ENCODE measurements at places on chromosomes 7 and 10.

DNA sequence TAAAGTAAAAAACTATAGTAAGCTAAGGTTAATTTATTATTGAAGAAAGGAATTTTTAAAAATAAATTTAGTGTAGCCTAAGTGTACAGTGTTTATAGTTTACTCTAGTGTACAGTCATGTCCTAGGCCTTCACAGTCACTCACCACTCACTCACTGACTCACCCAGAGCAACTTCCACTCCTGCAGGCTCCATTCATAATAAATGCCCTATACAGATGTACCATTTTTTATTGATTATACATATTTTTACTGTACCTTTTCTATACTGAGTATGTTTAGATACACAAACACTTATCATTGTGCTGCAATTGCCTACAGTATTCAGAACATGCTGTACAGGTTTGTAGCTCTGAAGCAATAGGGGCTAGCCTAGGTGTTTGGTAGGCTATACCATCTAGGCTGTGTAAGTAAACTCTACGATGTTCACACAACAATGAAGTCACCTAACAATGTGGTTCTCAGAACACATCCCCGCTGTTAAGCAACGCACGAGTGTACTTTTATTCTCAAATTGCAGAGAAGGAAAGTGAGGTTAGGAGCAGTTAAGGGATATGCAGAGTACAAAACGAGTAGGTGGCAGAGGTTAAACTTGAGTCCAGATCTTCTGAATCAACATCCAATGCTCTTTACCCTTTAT, 38.9 kb upstream of the PLCE1 start:
- peak; percentile 17 for DNase-seq

DNA sequence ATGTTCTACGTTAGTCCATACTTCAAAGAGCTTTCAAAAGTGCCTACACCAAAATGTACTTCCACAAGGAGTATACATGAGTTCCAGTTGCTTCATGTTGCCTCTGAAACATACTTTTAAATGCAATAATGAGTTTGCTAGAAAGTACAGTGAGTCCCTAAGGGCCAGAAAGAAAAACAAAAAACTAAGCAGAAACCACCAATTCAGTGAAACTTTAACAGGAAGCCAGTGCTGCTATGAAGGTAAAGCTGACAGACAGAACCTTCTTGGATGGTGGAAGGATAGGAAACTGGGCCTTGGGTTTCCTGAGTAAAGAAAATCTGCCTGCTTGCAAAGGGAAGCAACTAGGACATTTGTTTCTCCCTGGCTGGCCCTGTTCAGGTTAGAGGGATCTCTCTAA, 104.2 kb downstream of the CTTNBP2 start:
- no peak for DNase-seq

GRCh38 chr7:129782818-129783583, 169.8 kb downstream of the UBE2H start:
- DNase-seq, result no peak

DNA sequence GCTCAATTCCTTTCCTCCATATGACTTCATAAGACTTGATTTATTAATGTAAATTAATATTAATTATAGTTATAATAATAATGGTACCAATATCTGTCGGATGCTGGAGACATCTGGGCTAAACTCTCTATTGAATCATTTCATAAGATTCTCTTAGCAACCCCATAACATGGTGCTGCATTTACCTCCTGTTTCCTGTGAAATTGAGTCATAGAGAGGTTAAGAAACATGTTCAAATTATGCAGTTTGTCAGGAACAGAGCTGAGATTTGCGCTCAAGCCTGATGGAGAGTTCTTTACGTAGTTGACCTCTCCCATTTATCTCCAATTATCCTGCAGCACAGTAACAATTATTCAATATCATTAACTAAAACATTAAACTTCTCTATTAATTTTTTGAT, 621.8 kb upstream of the FZD8 start:
- DNase-seq, result no peak

DNA sequence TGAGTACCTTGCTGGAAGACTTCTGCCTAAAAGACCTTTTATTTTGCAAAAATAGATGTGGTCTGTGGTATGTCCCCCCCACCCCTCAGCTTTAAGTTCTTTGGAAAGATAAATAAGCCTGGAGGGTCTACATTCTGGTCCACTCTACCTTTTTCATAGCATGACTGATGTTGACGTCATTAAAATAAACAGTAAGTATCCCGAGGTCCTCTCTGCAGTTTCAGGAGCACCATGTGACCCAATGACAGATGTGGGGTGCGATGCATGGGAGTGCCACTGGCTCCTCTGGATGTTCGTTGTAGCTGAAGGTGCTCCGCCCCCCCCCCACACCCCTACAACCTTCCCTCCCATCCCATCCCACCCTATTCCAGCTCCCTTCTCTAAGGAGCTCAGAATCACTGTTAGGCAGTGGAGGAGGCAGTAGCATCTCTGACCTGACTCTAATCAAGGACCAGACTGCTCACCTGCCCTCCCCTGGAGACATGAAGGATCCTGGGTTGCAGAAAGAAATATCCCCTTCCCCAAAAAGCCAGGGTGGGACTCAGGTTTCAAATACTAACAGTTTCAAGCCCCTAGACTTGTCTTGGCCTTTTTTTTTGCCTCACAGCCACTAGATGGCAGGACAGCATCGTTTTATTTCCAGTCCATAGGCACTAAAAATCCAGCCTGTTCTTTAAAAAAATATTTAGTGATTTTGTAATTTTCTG, 25.1 kb downstream of the CASP7 start:
- DNase-seq, result peak; percentile 12

DNA sequence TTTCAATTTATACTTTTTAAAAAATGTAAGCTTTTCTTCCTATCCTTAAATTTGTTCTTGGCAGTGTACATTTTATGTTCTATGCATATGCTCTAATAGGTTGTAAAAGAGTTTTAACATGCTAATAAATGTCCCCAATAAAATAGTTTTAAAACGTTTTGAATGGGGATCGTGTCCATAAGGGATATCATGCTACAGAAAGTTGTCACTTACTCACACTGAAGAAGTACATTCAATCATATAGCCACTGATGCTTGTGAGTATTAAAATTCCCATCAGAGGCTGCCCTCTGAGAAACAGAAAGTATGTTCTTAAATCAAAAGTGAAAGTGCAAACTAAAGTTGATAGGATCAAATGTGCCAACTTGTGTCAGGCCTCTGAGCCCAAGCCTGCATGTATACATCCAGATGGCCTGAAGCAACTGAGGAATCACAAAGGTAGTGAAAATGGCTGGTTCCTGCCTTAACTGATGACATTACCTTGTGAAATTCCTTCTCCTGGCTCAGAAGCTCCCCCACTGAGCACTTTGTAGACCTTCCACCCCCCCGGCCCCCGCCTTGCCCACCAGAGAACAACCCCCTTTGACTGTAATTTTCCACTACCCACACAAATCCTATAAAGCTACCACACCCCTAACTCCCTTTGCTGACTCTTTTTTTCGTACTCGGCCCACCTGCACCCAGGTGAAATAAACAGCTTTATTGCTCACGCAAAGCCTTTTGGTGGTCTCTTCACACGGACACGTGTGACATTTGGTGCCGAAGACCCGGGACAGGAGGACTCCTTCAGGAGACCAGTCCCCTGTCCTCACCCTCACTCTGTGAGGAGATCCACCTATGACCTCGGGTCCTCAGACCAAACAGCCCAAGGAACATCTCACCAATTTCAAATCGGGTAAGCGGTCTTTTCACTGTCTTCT, 877 bp upstream of the NOD1 start:
- DNase-seq, result peak; percentile 6

- DNase-seq, result no peak
Measured at GRCh38 chr7:70068531-70068930, 470.3 kb downstream of the AUTS2 start.
